Calu3 (cell line): ENCODE measurements at places on chromosomes 4 and X.

- no peaks in the 10 kb centered on the region for H3K27me3 ChIP-seq
- no peaks in the 10 kb centered on the region for H3K4me1 ChIP-seq
- no peaks in the 10 kb centered on the region for H3K36me3 ChIP-seq
- no peak for DNase-seq
Measured at GRCh38 chr4:15143551-15143950, 141.3 kb downstream of the CPEB2 start.

DNA sequence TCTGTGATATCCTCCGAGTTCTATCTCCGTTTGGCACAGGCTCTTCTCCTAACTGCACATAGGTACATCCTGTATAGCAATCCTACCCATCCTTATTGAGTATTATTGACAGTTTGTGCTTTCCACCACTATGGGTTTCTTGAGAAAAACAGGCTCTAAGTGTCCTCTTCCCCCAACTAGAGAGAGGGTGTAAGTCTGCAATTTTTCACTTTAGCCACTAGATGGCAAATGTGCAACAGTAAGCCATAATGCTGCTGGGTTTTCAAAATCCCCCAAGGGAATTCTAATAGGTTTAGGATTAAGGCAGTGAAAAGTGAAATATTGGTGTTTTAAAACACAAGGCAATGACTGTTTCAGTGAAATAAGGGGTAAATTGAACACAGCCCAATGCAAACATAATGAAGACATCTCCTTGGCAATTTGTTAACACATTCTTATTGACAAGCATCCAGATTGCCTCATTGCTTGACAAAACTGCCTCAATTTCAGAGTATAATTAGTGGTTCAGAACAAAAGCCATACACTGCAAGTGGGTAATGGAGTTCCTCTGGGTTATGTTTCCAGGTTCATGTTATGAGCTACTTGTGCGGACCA, 239.0 kb upstream of the HTR2C start:
- no peak for DNase-seq
- no peaks in the 10 kb centered on the region for H3K4me1 ChIP-seq
- H3K36me3 ChIP-seq = no peaks in the 10 kb centered on the region
- no peak overlapping the region for H3K4me3 ChIP-seq
- H3K27ac ChIP-seq = no peak overlapping the region
- no peaks in the 10 kb centered on the region for H3K27me3 ChIP-seq

GRCh38 chr4:138185859-138186645, 56.1 kb downstream of the SLC7A11 start:
- H3K4me1 ChIP-seq = peaks cover 28% of the 10 kb centered on the region
- no peak overlapping the region for H3K4me3 ChIP-seq
- DNase-seq = no peak
- no peaks in the 10 kb centered on the region for H3K27me3 ChIP-seq
- peaks cover 39% of the 10 kb centered on the region for H3K36me3 ChIP-seq

GRCh38 chr4:51895158-51895557, 52.2 kb downstream of the DCUN1D4 start:
- no peak for DNase-seq
- H3K36me3 ChIP-seq = peaks cover 9% of the 10 kb centered on the region
- H3K4me1 ChIP-seq = no peaks in the 10 kb centered on the region
- no peak overlapping the region for H3K27ac ChIP-seq
- H3K27me3 ChIP-seq = no peaks in the 10 kb centered on the region

GRCh38 chr4:112492321-112492720, 23.7 kb downstream of the NEUROG2 start:
- DNase-seq = no peak
- no peaks in the 10 kb centered on the region for H3K36me3 ChIP-seq
- no peak overlapping the region for H3K27ac ChIP-seq
- no peak overlapping the region for H3K4me3 ChIP-seq

GRCh38 chr4:128775916-128776315, 33.6 kb upstream of the JADE1 start:
- H3K36me3 ChIP-seq = no peaks in the 10 kb centered on the region
- DNase-seq = no peak
- peaks cover 8% of the 10 kb centered on the region for H3K4me1 ChIP-seq
- H3K27me3 ChIP-seq = no peaks in the 10 kb centered on the region
- H3K27ac ChIP-seq = no peak overlapping the region

DNA sequence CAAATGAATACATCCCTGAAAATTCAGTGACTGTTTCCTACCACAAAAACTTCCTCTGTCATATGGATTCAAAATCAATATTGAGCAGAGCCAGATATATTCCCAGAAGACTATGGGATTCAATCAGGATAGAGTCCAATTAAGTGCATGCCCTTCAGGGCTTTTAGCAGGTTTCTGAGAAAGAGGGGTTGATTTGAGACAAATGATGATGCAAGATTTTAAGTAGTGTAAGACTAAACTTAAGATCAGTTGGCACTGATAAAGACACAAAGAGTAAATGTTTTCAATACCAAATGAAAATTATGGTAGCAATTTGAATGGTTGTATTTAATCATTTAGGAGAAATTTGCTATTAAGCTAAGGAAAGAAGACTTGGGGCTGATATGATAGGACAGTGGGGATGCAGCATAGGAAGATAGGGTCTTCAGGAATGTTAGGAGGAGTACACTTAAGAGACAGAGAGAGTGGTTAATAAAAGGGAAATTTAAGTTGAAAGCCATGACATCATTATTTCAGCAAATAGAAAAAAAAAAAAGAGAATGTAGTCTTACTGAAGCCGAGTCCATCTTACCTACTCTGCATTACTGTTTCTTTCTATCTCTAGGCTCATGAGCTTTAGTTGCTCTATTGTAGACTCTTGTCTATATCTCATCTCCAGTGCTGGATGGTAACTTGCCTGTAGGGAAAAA, 32.0 kb upstream of the XK start:
- H3K27ac ChIP-seq = no peak overlapping the region
- no peaks in the 10 kb centered on the region for H3K36me3 ChIP-seq
- no peaks in the 10 kb centered on the region for H3K27me3 ChIP-seq
- H3K4me1 ChIP-seq = no peaks in the 10 kb centered on the region
- no peak overlapping the region for H3K4me3 ChIP-seq

DNA sequence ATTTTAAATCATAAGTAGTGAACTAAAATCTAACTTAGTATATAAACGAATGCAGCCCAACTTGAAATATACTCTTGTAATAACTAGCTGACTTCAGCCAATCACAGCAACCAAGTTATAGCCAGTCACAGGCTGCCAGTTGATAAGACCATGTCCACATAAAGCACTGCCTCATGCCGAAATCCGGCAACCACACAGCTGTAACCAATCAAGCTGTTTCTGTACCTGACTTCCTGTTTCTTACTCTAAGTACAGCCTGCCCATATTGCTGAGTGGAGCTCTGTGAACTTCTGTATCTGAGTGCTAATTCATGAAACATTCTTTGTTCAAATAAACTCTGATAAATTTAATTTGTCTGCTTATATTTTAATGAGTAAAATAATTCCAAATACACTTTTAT, 805.3 kb upstream of the EPHA5 start:
- no peak overlapping the region for H3K27ac ChIP-seq
- DNase-seq = no peak
- no peaks in the 10 kb centered on the region for H3K27me3 ChIP-seq
- H3K4me3 ChIP-seq = no peak overlapping the region

DNA sequence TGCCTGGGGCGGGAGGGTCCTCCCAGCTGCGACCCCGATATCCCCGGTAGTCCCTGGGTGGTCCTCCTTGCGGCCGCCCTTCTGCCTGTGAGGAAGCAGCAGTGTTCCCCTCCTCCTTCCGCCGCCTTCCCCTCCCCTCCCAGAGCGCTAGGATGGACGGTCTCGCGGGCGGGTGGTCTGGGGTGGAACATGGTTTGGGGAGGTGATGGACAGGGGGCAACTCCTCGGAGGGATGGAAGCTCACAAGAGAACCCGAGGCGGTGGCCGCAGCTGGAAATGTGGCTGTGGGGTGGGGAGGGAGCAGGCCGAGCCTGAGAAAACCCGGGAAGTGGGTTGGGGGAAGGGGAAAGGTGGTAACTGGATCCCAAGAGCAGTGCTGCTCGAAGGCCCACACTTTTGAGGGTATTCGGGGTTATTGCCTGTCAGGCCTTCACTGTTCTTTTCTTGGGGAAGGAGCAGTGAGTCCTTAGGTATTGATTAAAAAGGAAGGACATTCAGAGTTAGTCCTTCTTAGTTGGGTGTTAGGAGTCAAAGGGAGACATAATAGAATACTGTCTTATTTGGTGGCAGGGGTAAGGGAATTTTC, 581 bp downstream of the UBE2K start:
- DNase-seq = peak; percentile 28
- H3K4me3 ChIP-seq = peak overlapping the region; percentile 93

DNA sequence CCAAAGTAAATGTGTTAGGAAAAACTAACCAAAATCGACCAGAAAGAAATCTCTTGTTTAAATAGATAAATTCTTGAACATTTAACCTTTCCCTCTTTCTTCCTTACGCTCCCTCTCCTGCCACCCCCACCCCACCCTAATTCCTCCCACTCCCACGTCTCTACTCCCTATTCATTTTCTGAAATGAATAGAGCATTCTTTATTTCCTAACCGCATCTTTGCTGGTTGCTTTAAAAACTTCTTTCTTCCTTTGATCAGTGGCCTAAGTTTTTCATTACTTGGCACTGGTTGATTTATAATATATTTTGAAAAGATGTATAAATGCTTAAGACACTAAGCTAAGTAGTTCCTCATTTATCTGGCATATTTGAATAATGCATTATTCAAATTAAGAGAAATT, 33.9 kb downstream of the BMPR1B start:
- no peaks in the 10 kb centered on the region for H3K36me3 ChIP-seq
- H3K27me3 ChIP-seq = no peaks in the 10 kb centered on the region
- no peaks in the 10 kb centered on the region for H3K4me1 ChIP-seq
- H3K27ac ChIP-seq = no peak overlapping the region

DNA sequence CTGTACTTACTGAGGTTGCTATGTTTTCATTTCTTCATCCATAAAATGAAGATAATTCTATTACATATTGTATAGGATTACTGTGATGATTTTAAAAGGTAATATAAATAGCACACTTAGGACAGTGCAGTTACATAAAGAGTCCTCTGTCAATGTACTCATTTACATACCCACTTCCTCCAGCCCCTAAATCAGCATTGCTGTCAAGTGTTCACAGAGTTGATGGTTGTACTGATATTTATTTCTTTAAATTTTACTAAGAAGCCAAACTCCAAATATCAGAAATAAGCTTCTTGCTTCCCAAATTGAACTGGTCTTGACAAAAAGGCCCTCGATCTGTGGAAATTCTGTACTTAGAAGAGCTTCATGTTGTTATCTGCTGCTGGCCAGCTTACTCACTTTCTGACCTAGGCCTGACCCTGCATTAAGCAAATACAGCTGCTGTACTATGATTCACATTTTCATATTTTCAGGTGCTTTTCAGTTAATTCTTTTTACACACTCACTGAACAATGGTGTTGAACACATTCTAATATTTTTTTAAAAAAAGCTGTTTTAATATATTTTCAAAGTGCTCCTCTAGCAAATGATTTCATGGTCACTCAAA, 259.6 kb downstream of the UNC5C start:
- peaks cover 7% of the 10 kb centered on the region for H3K4me1 ChIP-seq
- no peaks in the 10 kb centered on the region for H3K27me3 ChIP-seq
- peak; percentile 16 for DNase-seq

DNA sequence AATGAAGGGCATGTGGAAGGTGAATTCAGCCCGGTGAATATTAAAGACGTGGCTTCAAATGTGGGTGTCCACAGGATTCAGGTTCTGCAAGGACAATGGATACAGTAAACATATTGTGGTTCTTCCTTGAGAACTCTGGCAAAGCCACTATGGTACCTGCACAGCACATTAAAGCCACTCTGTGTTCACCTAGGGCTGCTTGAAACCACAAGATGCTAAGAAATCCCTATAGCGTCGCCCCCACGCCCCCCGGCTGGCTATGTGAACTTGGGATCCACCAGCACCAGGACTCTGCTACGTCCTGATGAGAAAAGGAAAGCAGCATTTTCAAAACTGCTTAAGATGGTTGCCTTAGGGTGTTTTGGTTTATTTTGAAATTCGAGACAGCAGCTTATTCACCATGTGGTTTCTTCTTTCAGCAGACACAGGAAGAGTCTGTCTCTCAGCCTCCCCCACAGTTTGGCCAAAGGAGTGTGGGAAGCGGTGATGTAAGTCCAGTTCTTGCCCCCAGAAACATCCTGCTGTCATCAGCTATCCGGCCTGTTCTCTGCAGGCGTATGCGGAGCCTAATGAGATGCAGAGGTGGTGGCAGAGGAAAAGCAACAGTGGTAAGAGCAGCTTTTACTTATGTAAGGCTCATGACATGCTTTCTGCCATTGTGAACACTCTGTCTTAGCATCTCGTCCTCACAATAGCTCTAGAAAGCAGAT, 111.5 kb downstream of the AFAP1 start:
- H3K27ac ChIP-seq = no peak overlapping the region
- no peaks in the 10 kb centered on the region for H3K27me3 ChIP-seq
- H3K4me1 ChIP-seq = peaks cover 12% of the 10 kb centered on the region

DNA sequence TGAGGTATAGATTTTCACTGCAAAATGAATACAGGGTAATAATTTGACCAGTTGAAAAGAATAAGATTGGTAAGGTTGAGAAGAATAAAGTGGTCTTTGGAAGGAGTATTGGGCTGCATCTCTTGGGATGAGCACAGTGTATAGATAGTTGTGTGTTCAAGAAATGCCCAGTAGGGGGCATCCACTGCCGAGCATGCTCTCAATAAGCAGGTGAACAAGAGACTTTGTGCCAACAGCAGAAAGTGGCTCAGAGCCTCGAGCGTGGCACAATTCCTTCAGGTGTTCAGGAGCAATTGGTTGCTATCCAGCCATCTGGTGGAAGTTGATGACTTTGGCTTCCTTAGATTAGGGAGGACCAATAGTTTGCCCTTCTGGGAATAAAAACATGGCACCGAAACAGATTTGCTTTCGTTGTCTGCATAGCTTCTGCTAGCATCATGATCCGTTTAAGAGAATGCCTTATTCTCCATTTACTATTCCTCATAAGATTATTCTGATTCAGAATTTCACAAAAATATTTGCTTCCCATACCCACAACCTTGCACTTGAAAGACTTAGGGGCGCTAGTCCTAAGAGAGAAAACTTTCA, 258.1 kb upstream of the NEIL3 start:
- H3K36me3 ChIP-seq = no peaks in the 10 kb centered on the region
- no peaks in the 10 kb centered on the region for H3K4me1 ChIP-seq
- H3K27ac ChIP-seq = no peak overlapping the region
- H3K27me3 ChIP-seq = no peaks in the 10 kb centered on the region

DNA sequence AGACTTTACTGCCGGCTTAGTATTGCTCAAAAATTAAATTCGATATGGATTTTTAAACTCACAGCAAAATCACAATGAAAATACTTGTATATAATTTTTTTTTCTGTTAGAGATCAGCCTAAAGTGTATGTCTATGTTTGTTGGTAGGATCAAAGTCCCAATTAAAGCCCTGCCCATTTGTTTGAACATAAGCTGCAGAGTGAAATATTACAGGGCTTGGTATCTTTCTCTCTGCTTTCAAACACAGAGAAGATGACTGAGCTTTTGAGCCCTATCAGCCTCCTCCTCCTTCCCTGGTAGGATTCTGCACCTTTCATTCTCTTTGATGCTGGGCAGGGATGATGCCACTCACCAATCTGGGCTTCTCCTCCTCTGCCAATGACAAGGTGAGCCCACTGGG, 345.4 kb downstream of the PPP1R2C start:
- H3K36me3 ChIP-seq = no peaks in the 10 kb centered on the region
- peaks cover 5% of the 10 kb centered on the region for H3K27me3 ChIP-seq
- no peak for DNase-seq
- no peak overlapping the region for H3K27ac ChIP-seq
- no peak overlapping the region for H3K4me3 ChIP-seq
